ENCODE measurements at places on chromosomes 11 and 22. TPM values are rescaled to one million over a fixed set of nuclear protein-coding genes. Genes with fewer than 3 reads are reported as not detected.

DNA sequence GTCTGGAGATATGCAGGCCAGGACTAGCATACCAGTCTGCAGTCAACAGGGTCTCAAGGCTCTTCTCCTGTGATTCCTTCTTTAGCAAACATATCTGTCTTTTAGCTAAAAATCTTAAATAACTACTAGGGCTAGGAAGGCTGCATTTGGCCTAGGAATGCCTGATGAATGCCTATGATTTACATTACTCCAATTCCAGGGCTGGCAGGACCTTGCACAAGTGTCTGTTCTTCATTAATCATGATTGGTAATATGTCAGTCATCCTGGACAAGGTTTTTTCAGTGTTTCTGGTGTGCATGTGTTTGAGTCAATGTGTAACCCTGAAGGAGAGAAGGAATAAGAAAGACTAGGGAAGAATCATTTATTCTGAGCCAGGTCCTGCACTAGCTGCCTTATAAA is 280.5 kb upstream of the NARS2 start:
- no peak overlapping the region for H3K4me3 ChIP-seq
- no peak overlapping the region for H3K27ac ChIP-seq
- no peaks in the 10 kb centered on the region for H3K27me3 ChIP-seq
- H3K4me1 ChIP-seq, result no peaks in the 10 kb centered on the region
- H3K36me3 ChIP-seq, result no peaks in the 10 kb centered on the region
- DNase-seq, result no peak

DNA sequence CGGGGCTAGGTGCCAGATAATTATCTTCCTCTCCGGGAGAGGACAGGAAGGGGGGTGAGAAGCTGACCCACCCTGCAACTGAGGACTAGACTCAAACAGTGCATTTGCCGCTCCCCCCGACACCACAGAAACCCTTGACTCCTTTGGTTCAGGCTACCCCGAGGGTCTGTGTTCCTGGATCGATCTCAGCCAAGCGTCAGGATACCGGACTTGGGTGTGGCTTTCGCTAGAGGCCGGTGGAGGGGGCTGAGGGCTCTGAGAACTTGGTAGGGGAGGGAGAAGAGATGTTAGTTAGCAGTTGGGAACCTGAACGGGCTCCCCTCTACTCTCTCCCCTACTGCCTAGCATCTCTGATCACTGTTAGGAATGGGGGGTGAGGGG is 840 bp downstream of the SEZ6L start:
- H3K27ac ChIP-seq, result no peak overlapping the region
- peaks cover 100% of the 10 kb centered on the region for H3K27me3 ChIP-seq
- H3K4me1 ChIP-seq, result peaks cover 14% of the 10 kb centered on the region
- H3K4me3 ChIP-seq, result no peak overlapping the region
- H3K36me3 ChIP-seq, result no peaks in the 10 kb centered on the region
- DNase-seq, result no peak

- H3K4me3 ChIP-seq, result no peak overlapping the region
- no peaks in the 10 kb centered on the region for H3K4me1 ChIP-seq
- H3K36me3 ChIP-seq, result no peaks in the 10 kb centered on the region
- H3K27ac ChIP-seq, result no peak overlapping the region
- DNase-seq, result no peak
Observed at GRCh38 chr11:33663121-33663520, 37.5 kb downstream of the C11orf91 start.

DNA sequence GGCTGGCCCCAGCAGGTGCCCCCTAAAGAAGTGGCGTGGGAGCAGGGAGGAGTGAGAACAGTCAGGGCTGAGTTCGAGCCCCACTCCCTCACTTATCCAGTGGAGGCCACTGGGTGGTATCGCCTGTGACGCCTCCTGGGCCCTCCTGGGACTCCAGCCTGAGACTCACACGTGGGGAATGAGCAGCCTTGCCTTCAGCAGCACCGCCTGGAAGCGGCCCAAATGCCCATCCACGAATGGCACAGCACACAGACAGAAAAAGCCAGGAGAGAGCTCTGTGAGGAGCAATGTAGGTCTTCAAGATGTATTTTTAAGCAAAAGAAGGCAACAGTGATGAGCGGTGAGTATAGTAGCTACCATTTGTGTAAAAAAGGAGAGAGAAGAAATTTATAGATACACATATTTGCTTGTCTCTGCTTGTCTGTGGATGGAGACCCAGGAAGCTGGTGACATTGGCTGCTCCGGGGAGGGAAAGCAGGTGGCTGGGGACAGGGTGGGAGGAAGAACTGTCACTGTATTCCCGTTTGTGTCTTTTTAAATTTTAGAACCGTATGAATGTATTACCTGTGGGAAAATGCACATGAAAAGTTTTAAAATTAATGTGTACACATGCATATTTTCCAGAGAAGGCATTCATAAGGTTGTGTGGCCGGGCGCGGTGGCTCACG is 13.2 kb downstream of the KCNJ4 start:
- no peaks in the 10 kb centered on the region for H3K4me1 ChIP-seq
- H3K36me3 ChIP-seq, result no peaks in the 10 kb centered on the region
- no peak overlapping the region for H3K27ac ChIP-seq
- no peak overlapping the region for H3K4me3 ChIP-seq
- H3K27me3 ChIP-seq, result no peaks in the 10 kb centered on the region

DNA sequence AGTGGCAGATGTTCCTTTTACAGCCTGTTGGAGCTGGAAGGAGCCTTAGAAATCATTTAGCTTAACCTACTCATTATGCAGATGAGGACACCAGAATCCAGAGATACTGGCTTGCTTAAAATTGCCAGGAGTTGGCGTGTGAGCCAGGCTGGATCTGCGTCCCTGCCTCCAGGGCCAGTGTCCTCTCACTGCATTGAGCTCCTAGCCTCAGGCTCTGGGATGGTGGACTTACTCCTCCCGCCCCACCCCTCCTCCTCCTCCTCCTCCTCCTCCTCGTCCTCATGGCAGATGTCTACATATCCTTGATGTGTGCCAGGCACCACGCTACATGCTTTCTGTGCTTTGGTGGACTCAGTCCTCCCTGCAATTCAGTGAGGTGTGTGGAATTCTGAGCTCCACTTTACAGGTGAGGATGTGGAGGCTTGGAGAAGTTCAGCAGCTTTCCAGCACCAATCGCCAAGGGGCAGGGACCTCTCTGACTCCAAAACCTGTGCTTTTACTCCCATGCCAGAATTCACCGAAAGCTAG is 24.1 kb downstream of the ADAMTS15 start:
- no peaks in the 10 kb centered on the region for H3K36me3 ChIP-seq
- no peaks in the 10 kb centered on the region for H3K4me1 ChIP-seq
- no peak overlapping the region for H3K27ac ChIP-seq
- no peak for DNase-seq
- H3K4me3 ChIP-seq, result no peak overlapping the region
- H3K27me3 ChIP-seq, result no peaks in the 10 kb centered on the region

GRCh38 chr11:1157645-1158591 is at the start of gene MUC5AC:
Gene MUC5AC (plus strand): TSS chr11:1157953. CDS start chr11:1158000, 47 bp downstream.
- peaks cover 50% of the 10 kb centered on the region for H3K27me3 ChIP-seq
- no peak within 1 kb of the TSS for H3K27ac ChIP-seq
- H3K4me1 ChIP-seq, result no peaks in the 10 kb centered on the region
- H3K36me3 ChIP-seq, result no peaks in the 10 kb centered on the region
- H3K4me3 ChIP-seq, result no peak within 1 kb of the TSS

DNA sequence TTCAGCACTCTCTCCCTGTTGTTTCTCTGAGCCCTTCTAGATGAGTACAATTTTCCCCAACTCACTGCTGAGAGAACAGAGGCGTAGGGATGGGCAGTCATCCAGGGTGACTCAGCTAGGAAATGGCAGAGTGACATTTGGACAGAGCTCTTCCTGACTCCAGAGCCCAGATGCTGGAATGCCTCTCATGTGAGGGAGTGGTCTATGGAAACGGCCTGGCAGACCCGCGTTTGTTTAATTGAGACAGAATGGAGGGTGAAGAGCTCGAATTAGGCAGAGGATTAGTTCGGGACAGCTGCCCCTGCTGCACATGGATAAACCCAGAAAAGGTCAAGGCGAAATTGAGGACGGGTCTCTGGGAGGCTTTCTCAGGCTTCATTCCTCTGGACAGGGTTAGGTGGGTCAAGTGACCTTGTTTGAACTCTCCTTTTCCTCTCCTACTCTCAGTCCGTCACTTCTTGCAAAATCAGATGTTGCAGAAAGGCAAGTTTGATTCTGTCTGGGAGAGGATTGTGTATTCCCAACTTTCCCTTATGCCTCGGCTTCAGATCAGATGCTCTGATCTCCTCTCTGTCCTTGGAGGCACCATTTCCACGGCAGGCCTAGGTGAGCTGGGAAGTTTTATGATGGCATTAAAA is 7.6 kb upstream of the LMO2 start:
- peak overlapping the region; percentile 59 for H3K27ac ChIP-seq
- no peak overlapping the region for H3K4me3 ChIP-seq
- H3K4me1 ChIP-seq, result peaks cover 58% of the 10 kb centered on the region

DNA sequence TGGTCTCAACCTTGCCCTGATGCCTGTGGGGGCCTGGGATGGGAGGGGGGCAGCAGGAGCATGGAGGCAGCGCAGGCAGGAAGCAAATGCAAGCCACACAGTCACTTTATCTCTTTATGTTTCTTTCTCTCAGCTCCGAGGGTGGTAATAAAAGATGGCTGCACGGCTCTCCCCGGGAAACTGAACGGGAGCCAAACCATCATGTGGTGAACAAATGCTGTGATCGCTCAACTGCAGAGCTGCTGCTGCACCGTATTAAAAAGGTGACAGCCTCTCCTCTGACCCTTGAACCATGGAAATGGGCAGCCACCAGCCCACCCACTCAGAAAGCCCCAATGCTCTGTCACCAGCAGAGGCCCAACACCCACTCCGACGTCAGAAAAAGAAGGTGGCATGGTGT is 110.0 kb downstream of the TIMP3 start:
- H3K4me1 ChIP-seq, result no peaks in the 10 kb centered on the region
- H3K27me3 ChIP-seq, result no peaks in the 10 kb centered on the region
- H3K36me3 ChIP-seq, result no peaks in the 10 kb centered on the region
- H3K4me3 ChIP-seq, result no peak overlapping the region
- no peak overlapping the region for H3K27ac ChIP-seq
- DNase-seq, result no peak

- DNase-seq, result no peak
- H3K4me3 ChIP-seq, result no peak overlapping the region
- no peak overlapping the region for H3K27ac ChIP-seq
Observed at GRCh38 chr11:72842126-72842525, 27.9 kb downstream of the ATG16L2 start.

- H3K27me3 ChIP-seq, result peaks cover 4% of the 10 kb centered on the region
- DNase-seq, result no peak
- no peak overlapping the region for H3K4me3 ChIP-seq
Observed at GRCh38 chr11:45345491-45345890, 59.4 kb upstream of the SYT13 start.

GRCh38 chr11:117128289-117128688 is 15.8 kb upstream of the PAFAH1B2 start:
- no peaks in the 10 kb centered on the region for H3K27me3 ChIP-seq
- no peak for DNase-seq
- H3K4me3 ChIP-seq, result no peak overlapping the region
- H3K27ac ChIP-seq, result no peak overlapping the region
- H3K4me1 ChIP-seq, result no peaks in the 10 kb centered on the region
- H3K36me3 ChIP-seq, result no peaks in the 10 kb centered on the region

GRCh38 chr22:41132550-41132949 is 40.2 kb downstream of the EP300 start:
- no peak for DNase-seq
- no peaks in the 10 kb centered on the region for H3K27me3 ChIP-seq
- no peak overlapping the region for H3K27ac ChIP-seq
- H3K4me3 ChIP-seq, result no peak overlapping the region

DNA sequence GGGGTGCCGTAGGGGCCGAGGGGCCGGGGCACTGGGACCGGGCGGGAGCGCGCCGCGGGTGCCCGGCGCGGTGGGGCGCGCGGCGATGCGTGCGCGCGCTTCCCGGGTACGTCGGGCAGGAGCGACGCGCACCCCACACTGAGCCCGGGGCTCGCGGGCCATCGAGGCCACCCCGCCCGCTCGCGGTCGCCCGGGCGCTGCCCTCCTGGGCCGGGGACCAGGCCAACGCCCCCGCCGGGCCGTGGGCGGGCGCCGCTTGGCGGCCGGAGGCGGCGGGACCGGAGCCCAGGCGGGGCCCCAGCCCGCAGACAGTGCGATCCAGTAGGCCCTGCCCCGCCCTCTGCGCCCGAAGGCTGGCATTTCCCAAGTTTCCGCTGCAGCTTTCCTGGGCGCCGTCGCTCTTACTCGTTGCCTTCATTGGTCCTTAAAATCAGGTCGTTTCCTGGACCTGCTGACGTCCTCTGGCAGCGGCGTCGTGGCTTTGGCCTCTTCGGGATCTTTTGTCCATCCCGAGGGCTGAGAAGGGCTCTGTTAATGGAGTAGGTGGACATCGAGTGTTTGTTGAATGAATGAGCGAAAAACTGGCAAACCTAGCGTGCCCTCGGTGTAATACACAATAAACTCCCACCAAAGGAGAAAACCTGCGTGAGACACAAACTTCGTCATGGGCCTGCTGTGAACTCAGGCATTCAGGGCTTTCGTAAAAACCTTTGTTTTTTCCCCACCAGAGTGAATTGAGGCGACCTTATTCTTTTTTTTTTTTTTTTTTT is 638 bp downstream of the PARVA start:
- no peaks in the 10 kb centered on the region for H3K36me3 ChIP-seq
- DNase-seq, result peak; percentile 81
- no peaks in the 10 kb centered on the region for H3K27me3 ChIP-seq
- H3K27ac ChIP-seq, result peak overlapping the region; percentile 96

DNA sequence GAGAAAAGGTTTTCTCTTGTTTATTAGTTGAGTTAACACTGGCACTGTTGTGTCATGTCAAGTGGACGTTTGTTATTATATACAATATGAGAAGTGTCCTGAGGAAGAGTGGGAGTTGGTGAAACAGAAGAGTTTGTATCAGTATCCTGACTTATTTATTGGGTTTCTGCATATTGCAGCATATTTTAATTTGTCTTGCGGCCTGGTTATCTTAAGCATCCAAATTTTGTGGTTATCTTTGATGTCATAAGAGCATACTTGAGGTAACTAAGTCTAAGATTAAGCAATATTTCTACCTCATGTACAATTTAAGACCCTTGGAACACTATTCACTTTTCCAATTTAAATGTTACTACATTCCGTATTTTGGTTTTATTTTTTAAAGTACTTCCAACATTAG is 103.5 kb downstream of the DDX10 start:
- DNase-seq, result no peak
- H3K27ac ChIP-seq, result no peak overlapping the region
- no peaks in the 10 kb centered on the region for H3K27me3 ChIP-seq
- no peaks in the 10 kb centered on the region for H3K36me3 ChIP-seq

GRCh38 chr22:24040946-24041345 is 29.8 kb downstream of the CABIN1 start:
- H3K4me1 ChIP-seq, result no peaks in the 10 kb centered on the region
- no peak overlapping the region for H3K4me3 ChIP-seq
- no peak overlapping the region for H3K27ac ChIP-seq
- H3K36me3 ChIP-seq, result peaks cover 96% of the 10 kb centered on the region

The PARVB gene
- 31.7 TPM for total RNA-seq

The RAB38 gene
- 13.6 TPM for total RNA-seq

The DDIAS gene
- 2.9 TPM for total RNA-seq

The C11orf86 gene
- total RNA-seq, result not detected
